ENCODE measurements at places on chromosomes 2 and 18.

- DNase-seq: no peak
These were observed 18.2 kb upstream of the SOX11 start for GRCh38 chr2:5674026-5674340.

DNA sequence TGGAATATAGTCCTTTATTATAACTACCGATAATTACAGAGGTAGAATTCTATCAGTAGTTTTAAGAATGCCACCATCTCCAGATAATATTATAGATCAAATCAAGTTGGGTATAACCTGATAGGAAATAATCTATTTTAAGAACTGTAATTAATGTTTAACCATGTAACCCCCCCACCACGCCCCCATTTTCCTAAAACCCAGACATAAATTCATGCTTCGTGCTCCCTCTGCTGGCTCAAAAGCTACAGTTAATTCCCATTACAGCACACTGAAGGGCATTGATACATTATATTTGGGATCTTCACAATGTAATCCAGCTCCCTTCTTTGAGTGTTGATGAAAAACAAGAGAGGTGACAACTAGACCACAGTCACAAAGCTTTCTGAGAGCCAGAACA is 228.0 kb upstream of the SMAD7 start:
- no peak for DNase-seq

DNA sequence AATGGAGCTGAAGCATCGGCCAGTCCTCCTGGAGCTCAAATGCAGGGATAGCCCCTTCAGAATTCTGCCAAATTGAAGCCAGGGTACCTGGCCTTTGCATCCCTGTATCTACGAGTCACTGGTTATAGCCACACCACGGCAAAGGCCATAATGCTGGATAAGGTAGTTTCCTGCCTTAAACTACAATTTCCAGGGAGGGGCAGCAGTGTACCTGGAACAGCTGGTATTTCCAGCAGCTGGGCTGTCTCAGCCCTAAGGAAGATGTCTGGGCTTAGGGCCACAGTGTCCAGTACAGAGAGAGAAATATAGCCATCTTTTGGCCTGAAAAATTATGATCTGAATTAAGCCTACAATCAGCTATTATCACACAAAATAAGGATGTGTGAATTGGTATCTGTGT is 180.3 kb downstream of the GCA start:
- no peak for DNase-seq

DNA sequence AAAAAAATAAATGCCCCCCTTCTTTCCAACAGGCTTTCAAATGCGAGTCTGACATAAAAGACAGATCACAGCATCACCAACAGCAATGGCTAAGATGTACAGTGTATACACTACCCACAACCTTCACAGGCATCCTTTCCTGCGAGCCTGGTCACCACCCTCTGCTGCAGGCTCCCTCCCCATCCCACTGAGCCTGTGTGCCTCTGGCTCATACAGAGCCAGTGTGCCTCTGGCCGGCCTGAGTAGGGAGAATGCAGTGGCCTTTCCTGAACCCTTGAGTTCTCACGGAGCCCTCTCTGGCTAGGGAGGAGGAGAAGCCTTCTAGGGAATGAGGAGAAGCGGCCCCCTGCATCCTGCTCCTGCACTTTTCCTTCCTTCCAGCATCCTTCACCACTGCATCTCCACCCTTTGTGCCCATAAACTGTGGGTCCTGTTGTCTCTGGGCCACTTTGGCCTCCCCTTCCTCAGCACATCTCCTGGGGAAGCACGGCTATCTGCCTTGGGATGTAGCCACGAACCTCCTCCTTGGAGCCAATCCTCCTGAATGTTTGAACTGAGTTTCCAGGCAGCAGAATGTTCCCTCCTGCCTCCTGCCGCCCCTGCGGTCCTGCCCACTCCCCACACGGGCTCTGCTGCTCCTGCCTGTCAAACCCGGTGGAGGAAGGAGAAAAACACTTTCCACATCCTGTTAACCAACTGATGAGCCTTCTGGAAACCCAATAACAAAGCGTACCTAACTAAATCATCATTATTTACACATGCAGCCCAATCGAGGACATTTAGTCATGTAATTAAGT is 22.5 kb downstream of the GYPC start:
- no peak for DNase-seq

DNA sequence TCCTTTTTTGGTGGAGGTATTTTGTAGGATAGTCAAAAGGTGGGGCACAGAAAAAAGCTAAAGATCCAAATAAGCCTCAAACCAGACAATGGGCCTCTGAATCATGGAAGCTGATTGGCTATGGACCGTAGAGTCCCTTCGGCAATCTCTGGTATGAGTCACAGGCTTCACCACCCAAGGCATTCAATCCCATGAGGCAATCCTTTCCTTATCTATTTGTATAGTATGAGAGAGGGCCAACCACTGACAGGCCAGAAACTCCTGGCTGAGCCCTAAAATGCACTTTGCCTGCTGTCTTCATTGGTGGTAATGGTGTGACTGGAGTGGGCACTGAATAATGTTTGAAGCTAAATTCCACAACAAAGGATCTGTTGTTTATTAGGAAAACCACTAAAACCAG is 38.7 kb upstream of the MEX3C start:
- DNase-seq: no peak

All from stimulated activated CD4-positive, alpha-beta T cell treated with anti-CD3 and anti-CD28 coated beads, Interleukin-15, amount 100 ng/mL, for 1 hour (primary cell).